ENCODE measurements at places on chromosomes 2 and 18. TPM values are rescaled to one million over a fixed set of nuclear protein-coding genes. Genes with fewer than 3 reads are reported as not detected.

- DNase-seq, result no peak
- no peak overlapping the region for H3K27ac ChIP-seq
- H3K27me3 ChIP-seq, result no peaks in the 10 kb centered on the region
- H3K4me3 ChIP-seq, result no peak overlapping the region
- H3K36me3 ChIP-seq, result no peaks in the 10 kb centered on the region
Observed at GRCh38 chr2:227507963-227508362, 36.0 kb downstream of the AGFG1 start.

DNA sequence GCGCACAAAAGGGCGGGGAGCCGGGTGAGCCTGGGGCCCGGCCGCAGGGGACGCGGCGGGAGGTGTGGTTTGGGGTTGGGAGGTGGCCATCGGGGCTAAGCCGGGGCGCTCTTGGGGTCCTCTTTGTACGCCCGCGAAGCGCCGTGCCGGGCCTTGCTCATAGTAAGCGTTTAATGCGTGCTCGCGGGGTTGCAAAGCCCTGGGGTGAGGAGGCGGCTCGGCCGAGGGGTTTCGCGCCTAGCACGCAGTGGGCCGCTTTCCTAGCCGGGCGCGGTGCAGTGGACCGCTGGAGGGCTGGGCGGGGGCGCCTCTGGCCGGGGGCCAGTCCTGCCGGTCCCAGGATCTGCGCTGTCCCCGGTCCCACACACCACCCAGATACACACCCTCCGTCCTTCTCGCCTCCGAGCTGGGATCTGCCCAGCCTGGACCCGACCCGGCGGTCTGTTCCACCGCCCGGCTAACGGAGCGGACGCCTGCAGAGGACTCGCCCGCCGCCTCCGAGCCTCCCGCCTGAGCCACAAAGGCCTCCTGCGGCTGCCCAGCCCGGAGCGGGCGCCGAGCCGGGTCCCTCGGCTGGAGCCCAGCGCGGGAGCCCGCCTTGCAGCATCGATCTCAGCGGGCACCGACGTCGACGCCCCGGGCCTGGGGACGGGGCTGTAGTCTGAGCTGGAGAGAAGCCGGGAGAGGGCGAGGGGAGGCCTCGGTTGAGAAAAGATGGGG, 564 bp downstream of the DPYSL5 start:
- no peak overlapping the region for H3K27ac ChIP-seq
- no peak overlapping the region for H3K4me3 ChIP-seq
- no peak for DNase-seq

DNA sequence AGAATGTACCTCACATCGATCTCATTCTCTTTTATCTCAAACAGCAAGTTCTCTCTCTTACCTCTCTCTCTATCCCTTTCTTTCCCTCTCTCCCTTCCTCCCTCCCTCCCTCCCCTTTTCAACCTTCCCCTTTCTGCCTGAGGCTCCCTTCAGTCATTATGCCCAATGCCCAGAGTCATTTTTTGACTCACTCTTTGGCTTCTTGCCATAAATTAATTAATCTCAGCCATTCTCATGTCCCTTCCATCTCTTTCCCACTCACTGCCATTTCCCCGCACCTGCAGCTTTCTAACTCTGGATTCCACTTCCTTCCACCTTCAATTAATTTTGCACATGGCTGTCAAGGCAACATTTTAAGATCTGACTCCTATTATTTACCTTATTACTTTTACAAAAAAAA, 60.1 kb downstream of the EVA1A start:
- H3K27me3 ChIP-seq, result no peaks in the 10 kb centered on the region
- H3K36me3 ChIP-seq, result no peaks in the 10 kb centered on the region
- no peak overlapping the region for H3K4me3 ChIP-seq
- H3K4me1 ChIP-seq, result no peaks in the 10 kb centered on the region

- no peak for DNase-seq
- H3K27me3 ChIP-seq, result no peaks in the 10 kb centered on the region
- H3K4me3 ChIP-seq, result no peak overlapping the region
- no peak overlapping the region for H3K27ac ChIP-seq
- H3K36me3 ChIP-seq, result no peaks in the 10 kb centered on the region
- H3K4me1 ChIP-seq, result no peaks in the 10 kb centered on the region
Observed at GRCh38 chr2:51068237-51068636, 36.3 kb upstream of the NRXN1 start.

The IL36RN gene
- polyA plus RNA-seq, result 0.03 TPM

GRCh38 chr2:190837420-190837819, 43.2 kb upstream of the GLS start:
- no peak for DNase-seq
- no peaks in the 10 kb centered on the region for H3K36me3 ChIP-seq
- peaks cover 8% of the 10 kb centered on the region for H3K4me1 ChIP-seq

GRCh38 chr2:203195331-203196036, 43.3 kb upstream of the CYP20A1 start:
- H3K4me3 ChIP-seq, result no peak overlapping the region
- peaks cover 66% of the 10 kb centered on the region for H3K36me3 ChIP-seq
- no peak overlapping the region for H3K27ac ChIP-seq
- no peaks in the 10 kb centered on the region for H3K27me3 ChIP-seq
- H3K4me1 ChIP-seq, result no peaks in the 10 kb centered on the region

DNA sequence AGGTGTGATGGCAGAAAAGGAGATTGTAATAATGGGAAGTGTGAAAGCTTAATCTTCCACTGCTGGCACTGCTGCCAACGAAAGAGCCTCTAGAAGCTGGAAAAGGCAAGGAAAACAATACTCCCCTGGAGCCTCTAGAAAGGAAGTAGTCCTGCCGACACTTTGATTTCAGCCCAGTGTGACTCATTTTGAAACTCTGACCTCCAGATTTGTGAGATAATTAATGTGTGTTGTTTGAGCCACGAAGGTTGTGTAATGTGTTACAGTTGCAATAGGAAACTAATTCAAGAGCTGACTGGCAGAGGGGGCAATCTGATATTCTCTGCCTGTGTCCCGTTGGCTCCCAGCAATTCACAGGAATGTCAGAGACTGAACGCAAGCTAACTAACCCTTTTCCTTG, 219.2 kb upstream of the UBE2E3 start:
- no peak for DNase-seq
- no peaks in the 10 kb centered on the region for H3K36me3 ChIP-seq
- no peak overlapping the region for H3K4me3 ChIP-seq
- no peak overlapping the region for H3K27ac ChIP-seq
- H3K27me3 ChIP-seq, result no peaks in the 10 kb centered on the region

- H3K4me1 ChIP-seq, result no peaks in the 10 kb centered on the region
- DNase-seq, result no peak
- no peaks in the 10 kb centered on the region for H3K27me3 ChIP-seq
- no peak overlapping the region for H3K27ac ChIP-seq
- no peak overlapping the region for H3K4me3 ChIP-seq
Observed at GRCh38 chr2:8847400-8847799, 10.0 kb upstream of the KIDINS220 start.

- H3K27ac ChIP-seq, result no peak overlapping the region
- H3K27me3 ChIP-seq, result no peaks in the 10 kb centered on the region
- no peak for DNase-seq
- H3K36me3 ChIP-seq, result no peaks in the 10 kb centered on the region
Observed at GRCh38 chr2:168780669-168781071, 21.8 kb upstream of the NOSTRIN start.

DNA sequence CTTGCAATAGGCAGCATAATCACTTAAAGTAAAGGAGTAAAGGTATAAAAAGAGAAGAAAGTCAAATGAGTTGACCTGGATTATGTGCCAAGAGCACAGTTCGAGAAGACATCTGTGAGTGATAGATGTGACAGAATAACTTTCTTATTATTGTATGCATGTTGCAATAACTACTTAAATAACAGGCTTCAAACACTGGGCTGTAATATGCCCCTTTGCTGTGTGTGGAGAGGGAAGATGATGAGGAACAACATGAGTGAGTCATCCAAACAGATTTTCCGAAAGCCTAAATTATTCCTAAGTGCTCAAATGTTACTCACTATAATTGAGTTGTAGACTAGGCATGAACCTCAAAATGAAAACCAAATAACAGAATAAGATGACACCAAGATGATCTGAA, 328.1 kb downstream of the EXOC6B start:
- H3K27me3 ChIP-seq, result no peaks in the 10 kb centered on the region
- H3K4me1 ChIP-seq, result no peaks in the 10 kb centered on the region
- H3K27ac ChIP-seq, result no peak overlapping the region
- peaks cover 4% of the 10 kb centered on the region for H3K36me3 ChIP-seq
- no peak overlapping the region for H3K4me3 ChIP-seq

The ALPP gene
- polyA plus RNA-seq, result not detected

DNA sequence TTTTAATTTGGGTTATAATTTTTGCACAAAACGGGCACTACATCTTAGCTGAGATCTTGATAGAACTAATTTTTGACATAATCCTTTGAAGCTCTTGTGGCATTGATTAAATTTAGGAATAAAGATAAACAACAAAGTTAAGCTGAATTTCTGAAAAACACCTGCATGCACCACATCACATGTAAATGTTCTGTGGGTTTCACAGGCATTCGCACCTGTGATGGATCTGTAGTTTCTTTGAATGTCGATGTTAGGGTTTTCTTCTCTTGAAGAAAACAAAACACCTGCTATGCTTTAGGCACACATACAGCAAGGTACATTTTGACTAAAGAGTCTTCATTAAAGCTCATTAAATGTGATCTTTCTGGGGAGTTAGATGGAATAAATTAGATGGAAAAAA, 60.3 kb downstream of the RPIA start:
- H3K36me3 ChIP-seq, result peaks cover 82% of the 10 kb centered on the region
- H3K4me1 ChIP-seq, result no peaks in the 10 kb centered on the region
- DNase-seq, result no peak
- H3K4me3 ChIP-seq, result no peak overlapping the region
- H3K27me3 ChIP-seq, result no peaks in the 10 kb centered on the region

- H3K4me3 ChIP-seq, result no peak overlapping the region
- H3K4me1 ChIP-seq, result peaks cover 5% of the 10 kb centered on the region
- DNase-seq, result no peak
- H3K27me3 ChIP-seq, result no peaks in the 10 kb centered on the region
- H3K27ac ChIP-seq, result no peak overlapping the region
Observed at GRCh38 chr2:120203251-120204021, 19.8 kb downstream of the TMEM185B start.

The RAB11FIP5 gene
- polyA plus RNA-seq, result 13.2 TPM

GRCh38 chr2:137747509-137747908, 216.8 kb upstream of the HNMT start:
- no peak overlapping the region for H3K4me3 ChIP-seq
- no peaks in the 10 kb centered on the region for H3K4me1 ChIP-seq
- no peak for DNase-seq

- DNase-seq, result no peak
- no peaks in the 10 kb centered on the region for H3K4me1 ChIP-seq
- no peak overlapping the region for H3K4me3 ChIP-seq
- H3K36me3 ChIP-seq, result no peaks in the 10 kb centered on the region
Observed at GRCh38 chr2:124689348-124689747, 664.3 kb downstream of the CNTNAP5 start.

- no peaks in the 10 kb centered on the region for H3K36me3 ChIP-seq
- no peak for DNase-seq
- H3K4me3 ChIP-seq, result no peak overlapping the region
- no peak overlapping the region for H3K27ac ChIP-seq
- H3K27me3 ChIP-seq, result no peaks in the 10 kb centered on the region
Observed at GRCh38 chr2:146678516-146678915, 1166.3 kb upstream of the ACVR2A start.

- no peaks in the 10 kb centered on the region for H3K36me3 ChIP-seq
- H3K27ac ChIP-seq, result no peak overlapping the region
Observed at GRCh38 chr2:233091595-233092375, 31.6 kb downstream of the INPP5D start.

- no peaks in the 10 kb centered on the region for H3K36me3 ChIP-seq
- H3K27me3 ChIP-seq, result no peaks in the 10 kb centered on the region
- H3K27ac ChIP-seq, result peak overlapping the region; percentile 55
- peak overlapping the region; percentile 61 for H3K4me3 ChIP-seq
Observed at GRCh38 chr18:2905854-2906703, 59.3 kb downstream of the EMILIN2 start.

- no peak for DNase-seq
- H3K36me3 ChIP-seq, result peaks cover 16% of the 10 kb centered on the region
- H3K27ac ChIP-seq, result no peak overlapping the region
- no peaks in the 10 kb centered on the region for H3K4me1 ChIP-seq
- no peak overlapping the region for H3K4me3 ChIP-seq
Observed at GRCh38 chr18:8825273-8825672, 119.9 kb downstream of the MTCL1 start.

DNA sequence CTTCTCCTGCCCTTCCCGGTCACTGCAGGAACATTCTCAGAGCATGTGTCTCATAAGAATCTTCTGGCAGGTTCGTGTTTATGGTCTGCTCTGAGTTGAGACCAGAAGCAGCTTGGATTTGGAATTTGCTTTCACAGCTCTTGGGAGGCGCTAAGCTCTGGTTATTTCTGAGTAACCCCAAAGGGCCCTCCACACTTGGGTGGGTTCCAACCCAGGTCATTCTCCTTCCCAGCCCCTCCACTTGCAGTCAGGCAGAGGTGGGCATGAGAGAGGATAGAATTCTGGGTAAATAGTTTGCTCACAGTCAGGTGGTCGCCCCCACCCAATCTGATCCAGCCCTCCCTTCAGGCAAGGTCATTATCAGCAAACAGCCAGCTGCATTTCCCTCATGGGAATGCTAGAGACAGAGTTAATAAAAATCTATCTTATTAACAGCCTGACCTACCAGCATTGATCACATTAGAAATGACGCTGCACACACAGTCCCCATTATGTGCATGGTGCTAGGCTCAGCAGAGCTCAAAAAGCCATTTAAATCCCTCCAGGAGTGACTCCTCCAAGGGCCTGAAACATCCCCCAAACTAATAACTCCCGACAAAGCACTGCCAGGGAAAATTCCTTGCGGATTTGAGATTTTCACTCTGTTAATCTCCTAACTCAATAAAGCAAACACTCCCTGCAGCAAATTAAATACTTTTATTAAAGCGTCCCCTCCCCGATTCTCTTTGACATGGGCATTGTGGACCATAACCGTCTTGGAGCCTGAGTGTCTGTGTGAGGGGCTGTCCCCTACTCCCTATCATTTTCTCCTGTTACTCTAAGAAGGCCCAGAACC, 61.9 kb downstream of the SLC4A5 start:
- no peak overlapping the region for H3K4me3 ChIP-seq
- H3K27me3 ChIP-seq, result no peaks in the 10 kb centered on the region
- no peak for DNase-seq

- no peaks in the 10 kb centered on the region for H3K27me3 ChIP-seq
- no peaks in the 10 kb centered on the region for H3K4me1 ChIP-seq
- no peak overlapping the region for H3K4me3 ChIP-seq
- no peak for DNase-seq
- no peak overlapping the region for H3K27ac ChIP-seq
Observed at GRCh38 chr2:99803846-99804245, 314.0 kb upstream of the REV1 start.

DNA sequence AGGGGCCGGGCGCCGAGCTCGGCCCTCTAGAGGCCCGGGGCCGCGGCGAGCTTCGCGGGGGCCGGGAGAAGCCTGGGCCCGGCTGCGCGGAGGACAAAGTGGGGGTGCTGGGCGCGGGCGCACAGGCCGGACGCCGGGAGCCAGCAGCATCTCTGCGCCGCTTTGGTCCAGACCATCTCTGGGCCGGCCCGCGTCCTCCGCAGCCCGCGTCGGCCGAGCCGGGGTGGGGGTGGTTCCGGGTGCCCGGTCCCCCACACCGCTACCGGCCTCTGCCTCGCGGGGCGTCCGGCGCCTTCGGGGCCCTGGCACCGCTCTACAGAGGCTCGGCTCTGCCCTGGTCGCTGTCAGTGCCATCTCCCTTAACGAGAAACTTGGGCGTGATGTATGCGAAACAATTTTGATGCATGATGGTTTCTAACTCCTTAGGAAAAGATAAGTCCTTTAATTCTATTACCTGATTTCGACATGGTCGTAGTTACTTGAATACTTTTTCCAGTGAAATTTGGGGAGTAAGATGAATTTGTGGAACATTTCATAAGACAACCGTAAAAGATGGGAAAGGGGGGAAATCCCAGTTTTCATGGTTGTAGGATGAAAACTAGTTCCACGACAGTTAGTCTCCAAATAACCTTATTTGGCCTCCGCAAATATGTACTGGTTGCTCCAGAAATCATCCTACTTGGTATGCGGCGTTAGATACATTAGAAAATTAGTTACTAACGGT, 562 bp downstream of the TWSG1 start:
- peak overlapping the region; percentile 96 for H3K27ac ChIP-seq
- peaks cover 34% of the 10 kb centered on the region for H3K4me1 ChIP-seq
- H3K4me3 ChIP-seq, result peak overlapping the region; percentile 92
- DNase-seq, result peak; percentile 75

Data from sigmoid colon (tissue), 7 donors.